Activated T-helper 1 cell treated with anti-CD3 and anti-CD28 coated beads, Interleukin-12 subunit alpha, Interleukin-12 subunit beta, Interleukin-2, Interleukin-4 antibody, amounts not matched to agents 30 ng/mL and 10 ng/mL and 1 ng/mL, durations not matched to agents 14 hours and 24 hours and 36 hours (primary cell): ENCODE measurements at places on chromosomes 12 and 14. TPM values are rescaled to one million over a fixed set of nuclear protein-coding genes. Genes with fewer than 3 reads are reported as not detected.

Gene C3AR1
- total RNA-seq, result 0.60 and 0.71 TPM in 2 replicates

Gene GPR65
- 8.0 and 8.2 TPM in 2 replicates for total RNA-seq

Gene ESPL1
- 61.2 and 68.4 TPM in 2 replicates for total RNA-seq

Gene INSM2
- total RNA-seq, result not detected in 2 replicates

Gene CMA1
- total RNA-seq, result not detected in 2 replicates

Gene TBX3
- total RNA-seq, result not detected in 2 replicates

Gene PTPN11
- total RNA-seq, result 163 TPM in 2 replicates
